ENCODE measurements at places on chromosomes 6 and 20.

GRCh38 chr6:125798734-125799508, 8.2 kb downstream of the NCOA7 start:
- DNase-seq, result no peak

DNA sequence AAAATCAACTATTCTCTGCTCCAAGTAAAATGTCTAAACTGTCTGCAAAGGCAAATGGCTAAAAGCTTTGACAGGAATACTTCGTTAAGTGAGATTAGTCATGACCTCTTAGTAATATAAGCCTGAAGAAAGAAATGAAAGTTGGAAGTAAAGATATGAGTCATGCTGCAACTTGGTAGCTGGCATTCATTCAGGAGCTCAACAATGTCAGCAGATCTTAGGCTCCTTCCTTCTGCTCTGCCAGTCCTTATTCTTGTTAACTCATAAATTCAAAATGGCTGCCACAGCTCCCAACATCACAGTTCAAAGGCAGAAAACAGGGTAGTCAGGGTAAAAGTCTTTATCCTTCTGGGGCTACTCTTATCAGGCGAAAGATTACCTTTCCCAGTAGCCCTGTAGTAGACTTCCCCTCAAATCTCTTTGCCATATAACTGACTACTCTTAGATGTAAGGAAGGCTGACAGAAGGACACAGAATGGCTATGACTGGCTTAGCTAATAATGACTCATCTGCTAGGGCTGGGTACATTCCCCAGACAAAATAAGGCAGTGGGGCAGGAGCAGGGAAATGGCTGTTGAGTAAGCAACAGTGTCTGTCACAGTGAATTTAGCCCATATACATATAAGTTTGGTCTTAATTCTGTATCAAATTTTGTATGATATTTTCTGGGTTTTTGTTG, 24.4 kb upstream of the C6orf62 start:
- DNase-seq, result no peak

GRCh38 chr6:22401206-22401605, 104.4 kb upstream of the PRL start:
- DNase-seq, result no peak

DNA sequence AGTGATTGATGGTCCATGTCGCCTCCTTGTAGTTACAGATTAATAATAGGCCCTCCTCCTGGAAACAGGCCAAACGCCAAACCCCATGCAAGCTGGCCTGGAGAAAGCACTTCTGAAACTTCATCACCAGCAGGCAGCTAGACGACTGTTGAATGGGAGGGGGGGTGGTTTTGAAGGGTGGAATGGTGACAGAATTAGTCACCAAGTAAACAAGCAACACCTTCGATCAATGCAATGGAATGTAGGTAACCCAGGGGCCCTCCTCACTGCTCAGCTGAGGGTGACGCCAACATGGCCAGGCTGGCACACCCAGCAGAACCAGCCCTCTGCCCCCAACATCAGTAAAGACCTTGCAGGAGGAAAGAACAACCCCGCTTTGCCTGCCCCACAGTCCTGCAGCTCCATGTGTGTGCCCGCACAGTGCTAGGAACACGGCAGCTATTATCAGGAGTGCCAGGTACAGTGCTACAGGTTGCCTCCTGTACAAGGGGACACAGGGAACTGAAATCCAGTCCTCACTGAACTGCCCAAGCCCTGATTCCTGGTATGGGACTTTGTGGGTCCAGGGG, 2.7 kb downstream of the BCAS1 start:
- DNase-seq, result no peak

- no peak for DNase-seq
These were observed 42.8 kb downstream of the RREB1 start for GRCh38 chr6:7150381-7151064.

GRCh38 chr20:14538433-14538832, 201.0 kb upstream of the FLRT3 start:
- DNase-seq, result no peak

- DNase-seq, result no peak
These were observed 177.3 kb downstream of the COL9A1 start for GRCh38 chr6:70125602-70126001.

DNA sequence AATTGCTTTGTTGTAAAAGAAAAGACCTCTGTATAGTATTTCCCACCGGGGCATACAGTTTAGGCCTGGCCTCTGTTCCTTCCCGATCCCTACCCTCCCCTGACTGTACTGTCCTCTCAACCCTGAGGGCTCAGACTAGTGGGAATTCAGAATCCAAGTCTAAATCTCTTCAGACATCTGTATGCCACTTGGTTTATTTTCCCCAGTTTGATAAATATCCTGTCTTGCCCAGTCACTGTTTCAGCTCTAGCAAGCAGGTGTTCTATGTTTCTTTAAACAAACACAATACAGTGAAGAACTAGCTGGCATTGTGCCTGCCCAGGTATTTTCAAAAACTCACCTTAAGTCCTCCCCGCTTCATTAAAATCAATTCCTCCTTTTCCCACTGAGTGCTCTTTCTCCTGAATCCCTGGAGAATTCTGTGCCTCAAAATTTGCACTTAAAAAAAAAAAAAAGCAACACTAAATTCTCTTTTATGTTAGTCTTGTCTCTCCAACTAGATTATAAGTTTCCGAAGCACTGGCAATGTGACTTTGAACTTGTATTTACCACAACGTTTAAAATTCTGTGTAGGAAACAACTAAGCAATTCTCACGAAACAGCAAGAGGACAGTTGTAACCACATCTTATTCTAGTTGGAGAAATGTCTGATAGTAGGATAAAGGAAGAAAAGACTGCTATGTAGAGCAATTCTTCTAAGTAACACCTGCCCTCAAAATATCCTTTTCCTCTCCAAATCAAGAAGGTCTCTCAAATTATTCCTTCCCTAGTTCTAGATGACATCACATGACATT, 112.0 kb upstream of the CARMIL1 start:
- DNase-seq, result no peak

DNA sequence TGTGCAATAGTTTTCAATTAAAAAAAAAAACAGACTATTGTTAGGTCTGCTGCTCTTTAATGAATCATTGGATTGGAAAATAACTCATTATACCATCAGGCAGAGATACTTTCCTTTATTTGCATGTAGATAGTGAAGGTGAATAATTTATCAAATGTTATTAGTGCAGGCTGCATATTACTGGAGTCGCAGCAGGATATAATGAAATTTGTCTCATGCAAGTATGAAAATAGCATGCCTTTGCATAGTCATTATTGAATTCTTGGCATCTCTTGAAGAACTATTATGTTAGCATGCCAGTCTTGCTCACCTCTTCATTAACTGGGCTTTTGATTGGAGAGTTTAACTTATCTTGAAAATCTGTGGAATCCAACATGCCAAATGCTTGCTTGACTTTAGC, 241.7 kb downstream of the CDKAL1 start:
- DNase-seq, result no peak

- no peak for DNase-seq
These were observed 4.6 kb upstream of the CLDN20 start for GRCh38 chr6:155259204-155259603.

DNA sequence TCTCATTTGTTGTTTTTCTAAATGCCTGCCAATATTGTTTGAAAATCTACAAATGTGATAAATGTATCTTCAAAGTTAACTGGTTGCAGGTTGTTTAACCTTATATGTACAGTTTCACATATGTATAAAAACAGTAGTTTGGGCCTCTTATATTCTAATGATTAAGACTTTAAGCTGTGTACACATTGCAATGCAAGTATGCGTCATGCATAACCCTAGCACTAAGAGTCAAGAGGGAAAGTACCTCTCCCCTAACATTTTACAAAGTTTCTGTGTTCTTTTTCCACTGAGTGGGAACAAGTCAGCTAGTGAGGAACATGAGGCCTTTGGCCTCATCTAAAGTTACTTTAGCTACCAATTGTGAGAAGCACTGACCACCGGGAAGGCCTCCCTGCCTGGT, 25.7 kb upstream of the MICB start:
- no peak for DNase-seq

- no peak for DNase-seq
These were observed 2.5 kb downstream of the COX4I2 start for GRCh38 chr20:31640259-31640658.

GRCh38 chr6:57822896-57823358, 505.5 kb downstream of the PRIM2 start:
- no peak for DNase-seq

DNA sequence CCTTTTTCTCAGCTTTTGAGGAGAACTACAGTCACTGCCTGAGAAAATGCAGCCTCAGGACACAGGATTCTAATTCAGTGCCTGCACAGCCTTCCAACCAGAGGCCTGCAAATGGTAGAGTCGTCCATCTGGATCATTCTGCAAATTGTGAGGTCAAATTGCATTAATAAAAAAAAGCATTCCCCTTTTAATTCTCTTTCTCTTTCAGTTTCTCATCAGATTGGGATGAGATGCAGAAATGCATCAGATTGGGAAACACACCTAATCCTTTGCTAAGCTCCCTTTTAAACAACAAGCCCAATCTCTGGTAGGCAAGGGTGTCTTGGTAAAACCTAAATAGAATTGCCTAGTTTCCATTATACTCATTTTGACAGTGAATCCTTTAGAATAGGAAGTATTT, 838.8 kb downstream of the MAFB start:
- no peak for DNase-seq

DNA sequence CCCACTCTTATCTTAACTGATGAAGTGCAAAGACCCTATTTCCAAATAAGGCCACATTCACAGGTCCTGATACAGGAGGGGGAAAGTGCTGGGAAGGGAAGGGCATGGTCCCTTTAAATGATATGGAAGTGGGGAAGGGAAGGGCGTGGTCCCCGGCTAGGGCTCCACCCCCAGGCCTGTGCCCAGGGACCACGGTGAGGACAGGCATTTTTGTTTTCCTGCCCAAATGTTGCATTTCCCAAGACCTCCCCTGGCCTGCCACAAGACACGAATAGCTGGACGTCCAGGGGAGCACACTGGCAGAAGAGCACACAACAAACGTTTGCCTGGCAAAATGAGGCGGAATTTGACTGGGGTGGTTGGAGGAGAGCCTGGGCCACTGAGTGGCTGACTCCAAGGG, 16.1 kb upstream of the HFE start:
- no peak for DNase-seq

DNA sequence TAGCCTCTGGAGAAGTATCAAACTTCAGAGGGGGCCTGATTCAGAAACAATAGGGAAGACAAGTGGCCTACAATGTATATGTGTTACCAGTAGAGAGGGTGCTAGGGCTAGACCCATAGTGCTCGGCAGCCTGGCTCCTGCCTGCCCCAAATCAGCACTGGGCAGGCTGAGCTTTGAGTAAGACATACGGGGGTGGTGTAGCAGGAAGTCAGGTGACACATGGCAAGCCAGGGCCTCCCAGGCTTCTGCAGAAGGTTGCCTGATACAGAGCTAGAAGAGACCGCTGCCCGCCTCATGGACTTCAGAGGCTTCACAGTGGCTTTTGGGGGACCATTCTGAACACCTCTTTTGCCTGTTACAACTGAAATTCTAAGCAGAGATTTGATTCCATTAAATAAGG, 43.4 kb downstream of the RALY start:
- DNase-seq, result peak; percentile 19

DNA sequence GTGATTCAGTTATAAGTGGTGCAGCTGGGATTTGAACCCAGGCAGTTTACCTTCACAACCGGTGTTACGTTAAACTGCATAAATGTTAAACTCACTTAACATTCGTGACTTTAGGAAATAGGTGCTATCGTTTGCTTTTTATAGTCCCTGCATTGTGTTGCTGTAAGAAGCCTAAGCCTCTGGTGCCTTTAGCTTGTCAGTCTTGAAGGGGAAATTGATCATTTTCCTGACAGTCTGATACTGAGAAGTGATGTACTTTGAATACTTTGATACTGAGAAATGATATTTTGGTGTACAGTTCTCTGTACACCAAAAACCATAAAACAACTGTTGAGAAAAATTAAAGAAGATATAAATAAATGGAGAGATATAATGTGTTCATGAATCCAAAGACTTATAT, 52.5 kb upstream of the NEDD9 start:
- no peak for DNase-seq

- DNase-seq, result no peak
These were observed 29.0 kb upstream of the DEK start for GRCh38 chr6:18293076-18293904.

DNA sequence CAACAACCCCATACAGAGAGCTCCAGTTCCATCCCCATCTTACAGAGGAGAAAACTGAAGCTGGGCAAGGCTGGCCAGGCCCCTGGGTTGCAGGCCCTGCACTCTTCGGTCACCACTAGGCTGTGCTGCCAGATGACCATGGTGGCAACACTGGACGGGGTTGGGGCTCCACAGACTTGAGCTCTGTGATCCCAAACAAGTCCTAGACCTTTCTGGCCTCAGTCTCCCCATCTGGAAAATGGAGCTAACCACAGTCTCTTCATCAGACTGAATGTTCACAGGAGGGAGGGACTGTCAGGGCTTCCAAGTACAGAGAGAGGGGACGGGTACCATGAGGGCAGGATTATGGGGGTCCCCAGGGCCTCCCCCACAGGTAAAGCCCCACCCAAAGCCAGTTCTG, 41.3 kb upstream of the NOL4L start:
- no peak for DNase-seq

DNA sequence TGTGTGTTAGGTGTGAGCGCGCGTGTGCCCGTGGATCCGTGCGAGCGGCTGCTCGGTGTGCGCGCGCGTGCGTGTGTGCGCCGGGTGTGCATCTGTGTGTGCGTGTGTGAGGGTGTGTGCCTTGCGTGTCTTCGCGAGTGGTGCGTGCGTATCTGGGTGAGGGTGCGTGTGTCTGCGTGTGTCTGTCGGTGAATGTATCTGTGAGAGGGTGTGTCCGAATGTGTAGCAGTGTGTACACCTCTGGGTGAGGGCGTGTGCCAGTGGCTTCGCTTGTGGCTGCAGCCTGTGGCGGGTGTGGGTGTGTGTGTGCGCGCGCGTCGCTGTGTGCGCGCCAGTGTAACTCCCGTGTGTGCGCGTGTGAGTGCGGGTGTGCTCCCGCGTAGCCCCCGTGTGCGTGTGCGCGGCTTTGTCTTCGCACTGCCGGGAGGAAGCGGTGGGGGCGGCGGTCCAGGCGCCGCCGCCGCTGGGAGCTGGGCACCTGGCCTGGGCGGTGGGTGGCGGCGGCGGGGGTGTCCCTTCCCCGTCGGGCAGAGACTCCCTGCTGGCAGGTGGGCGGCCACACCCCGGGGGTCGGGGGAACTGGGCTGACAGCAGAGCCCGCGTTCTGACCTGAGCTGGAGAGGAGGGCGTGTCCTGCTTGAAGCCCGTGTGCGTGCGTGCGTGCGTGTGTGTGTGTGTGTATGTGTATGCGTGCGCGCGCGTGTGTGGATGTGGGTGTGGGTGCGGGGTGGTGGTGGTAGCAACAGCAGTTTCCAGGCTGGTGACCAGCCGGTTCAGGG, 61.3 kb upstream of the EPB41L1 start:
- no peak for DNase-seq

DNA sequence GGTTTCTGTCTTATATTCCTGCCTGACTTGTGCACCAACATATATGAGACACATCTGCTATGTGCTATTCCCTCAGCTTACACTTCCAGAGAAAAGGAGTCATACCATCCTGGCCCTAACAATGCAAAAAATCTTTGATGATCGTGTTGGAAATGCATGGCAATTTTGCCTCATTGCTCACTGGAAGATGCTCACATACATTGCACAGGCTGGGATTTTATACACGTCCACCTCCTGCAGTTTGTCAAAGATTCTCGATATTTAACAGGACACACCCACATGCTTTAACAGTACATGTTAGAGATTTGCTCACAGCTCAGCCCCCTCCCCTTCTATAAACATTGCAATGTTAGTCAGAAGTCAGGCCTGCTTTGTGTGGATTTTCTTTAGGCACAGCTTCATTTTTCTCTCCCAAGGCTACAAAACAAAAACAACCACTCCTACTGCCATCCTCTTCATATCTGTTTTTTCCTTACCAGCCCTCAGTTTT, 66.1 kb downstream of the ADGB start:
- DNase-seq, result no peak

- no peak for DNase-seq
These were observed 307.7 kb upstream of the DEFB115 start for GRCh38 chr20:30949761-30950160.

GRCh38 chr20:15162079-15162647, 824.8 kb upstream of the FLRT3 start:
- no peak for DNase-seq

Data from effector CD4-positive, alpha-beta T cell (primary cell).